ENCODE measurements at places on chromosomes 16 and 17. TPM values are rescaled to one million over a fixed set of nuclear protein-coding genes. Genes with fewer than 3 reads are reported as not detected.

The KCNAB3 gene
- total RNA-seq, result 0.79 TPM

The ELMO3 gene
- total RNA-seq, result 25.6 TPM

The MYBBP1A gene
- total RNA-seq, result 60.6 TPM

The MRTFB gene
- total RNA-seq, result 11.3 TPM

The HS3ST3B1 gene
- total RNA-seq, result 0.26 TPM

The P2RX1 gene
- total RNA-seq, result not detected

The HOXB8 gene
- total RNA-seq, result not detected

The TEKT1 gene
- not detected for total RNA-seq

The LUC7L3 gene
- 24.3 TPM for total RNA-seq

The SGCA gene
- total RNA-seq, result not detected

The SYCE1L gene
- total RNA-seq, result 0.38 TPM

The IGF2BP1 gene
- not detected for total RNA-seq

The NGFR gene
- 4.5 TPM for total RNA-seq

The KLHL11 gene
- 31.0 TPM for total RNA-seq

The CES3 gene
- total RNA-seq, result 6.3 TPM

The CCL14 gene
- not detected for total RNA-seq

The EFNB3 gene
- under 0.01 TPM for total RNA-seq

The CHD9NB gene
- 2.0 TPM for total RNA-seq

The KATNIP gene
- 21.8 TPM for total RNA-seq

The PRCD gene
- total RNA-seq, result not detected

The ASPHD1 gene
- total RNA-seq, result 2.4 TPM

The C16orf54 gene
- not detected for total RNA-seq

The CA7 gene
- total RNA-seq, result not detected

The CLEC18B gene
- 0.79 TPM for total RNA-seq

The GCGR gene
- total RNA-seq, result not detected

The HS3ST6 gene
- not detected for total RNA-seq

The HOXB6 gene
- total RNA-seq, result not detected

The SHCBP1 gene
- total RNA-seq, result 0.90 TPM

The ABI3 gene
- not detected for total RNA-seq

Measured in bronchial epithelial cell (primary cell).